SK-MEL-5 (cell line): ENCODE measurements at places on chromosomes 13 and 19.

DNA sequence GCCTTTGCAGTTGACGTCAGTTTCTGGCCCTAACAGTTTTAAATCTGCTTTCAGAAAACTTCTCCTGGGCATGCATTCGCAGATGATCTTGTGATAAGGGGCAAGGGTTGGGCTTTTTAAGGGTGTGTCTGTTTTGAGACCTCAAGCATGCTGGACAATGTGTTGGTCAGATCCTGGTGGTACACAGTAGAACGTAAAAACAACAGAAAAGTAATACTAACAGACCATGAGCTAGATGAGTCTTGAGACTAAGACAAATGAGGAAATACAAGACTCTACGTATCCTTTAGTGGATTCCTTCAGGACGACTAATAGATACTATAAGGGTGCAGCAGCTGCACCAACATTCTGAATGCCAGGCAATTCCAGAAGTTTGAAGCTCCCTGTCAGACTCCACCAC, 237.6 kb downstream of the DNAJC15 start:
- no peak for DNase-seq

DNA sequence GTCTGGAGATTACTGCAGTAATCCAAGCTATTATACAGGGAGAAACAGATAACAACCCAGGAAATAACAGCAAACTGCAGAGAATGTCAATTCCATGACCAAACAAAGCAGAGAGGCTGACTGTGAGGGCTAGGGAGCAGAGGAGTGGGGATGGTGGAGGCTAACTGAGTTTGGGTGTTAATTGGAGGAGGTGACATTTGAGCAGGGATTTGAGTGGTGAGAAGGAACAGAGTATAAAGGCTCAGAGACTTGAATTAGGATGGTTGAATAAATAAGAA, 3.1 kb downstream of the DMAC2 start:
- no peak for DNase-seq

DNA sequence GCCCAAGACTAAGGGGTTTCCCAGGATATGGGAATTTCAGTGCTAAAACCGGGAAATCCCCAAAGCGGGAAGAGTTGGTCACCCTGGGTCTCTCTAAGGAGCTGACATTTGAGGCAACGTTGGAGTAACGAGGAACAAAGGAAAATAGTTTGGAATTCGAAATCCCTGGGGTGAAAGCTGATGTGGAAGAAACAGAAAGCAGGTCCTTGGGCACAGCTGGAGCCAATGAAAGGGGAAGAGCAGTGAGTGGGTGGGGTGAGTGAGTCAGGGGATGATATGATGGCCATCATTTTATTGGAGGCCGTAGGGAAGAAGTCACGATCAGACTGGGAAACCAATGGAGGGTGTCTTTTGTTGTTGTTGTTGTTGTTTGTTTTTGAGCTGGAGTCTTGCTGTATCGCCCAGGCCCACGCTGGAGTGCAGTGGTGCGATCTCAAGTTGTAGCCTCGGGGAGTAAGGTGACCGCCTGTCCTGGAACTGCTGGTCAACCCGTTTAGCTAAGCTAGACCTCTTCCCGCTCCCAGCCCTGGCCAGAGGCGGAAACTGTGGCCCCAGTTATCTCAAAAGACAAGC, 3.4 kb upstream of the RFX2 start:
- DNase-seq: no peak

- DNase-seq: no peak
Measured at GRCh38 chr19:39469567-39469966, 11.1 kb upstream of the TIMM50 start.

DNA sequence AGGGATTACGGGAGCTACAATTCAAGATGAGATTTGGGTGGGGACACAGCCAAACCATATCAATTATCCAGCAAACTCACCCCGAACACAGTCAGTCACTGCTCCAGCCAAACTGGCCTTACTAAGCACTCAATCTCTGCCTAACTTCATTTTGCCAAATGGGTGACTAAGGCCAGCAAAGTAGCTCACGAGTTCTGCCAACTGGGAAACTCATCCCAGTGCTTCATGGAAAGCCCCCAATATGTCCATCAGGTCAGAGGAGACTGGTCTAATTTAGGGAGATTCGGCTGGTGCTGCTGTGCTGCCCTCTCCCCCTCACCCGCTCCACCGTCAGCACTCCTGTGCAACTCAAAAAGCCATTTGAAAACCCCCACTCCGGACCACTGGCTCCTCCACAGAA, 324.0 kb downstream of the FOXO1 start:
- DNase-seq: no peak
